Activated CD4-positive, alpha-beta memory T cell treated with anti-CD3 and anti-CD28 coated beads, Interleukin-2, amount 10 ng/mL, durations not matched to agents 7 days and 5 days (primary cell): ENCODE measurements at places on chromosomes 1 and 21. TPM values are rescaled to one million over a fixed set of nuclear protein-coding genes. Genes with fewer than 3 reads are reported as not detected.

CLCA2 gene
- not detected for total RNA-seq

FAAH gene
- 4.3 TPM for total RNA-seq

NHLH2 gene
- total RNA-seq: not detected

ZSWIM5 gene
- 0.38 TPM for total RNA-seq

TTC24 gene
- not detected for total RNA-seq

IL22RA1 gene
- total RNA-seq: not detected

MTF2 gene
- 56.6 TPM for total RNA-seq

OPTC gene
- total RNA-seq: not detected

DNAJC28 gene
- 0.60 TPM for total RNA-seq

EFNA1 gene
- total RNA-seq: not detected

LCE2B gene
- not detected for total RNA-seq

HCN3 gene
- 4.9 TPM for total RNA-seq

GJA4 gene
- total RNA-seq: not detected

TMEM54 gene
- total RNA-seq: not detected

PLA2G4A gene
- 0.20 TPM for total RNA-seq

KRTAP19-3 gene
- not detected for total RNA-seq

NES gene
- total RNA-seq: not detected

TRIM45 gene
- 0.78 TPM for total RNA-seq

CD52 gene
- total RNA-seq: 1,572 TPM

LY9 gene
- 46.4 TPM for total RNA-seq

CHIA gene
- total RNA-seq: not detected

AGBL4 gene
- not detected for total RNA-seq

LRRC3 gene
- total RNA-seq: 3.8 TPM

FLVCR1 gene
- 11.7 TPM for total RNA-seq

KRTAP13-3 gene
- not detected for total RNA-seq

C1orf185 gene
- total RNA-seq: not detected

AIRE gene
- total RNA-seq: 0.48 TPM

BTBD19 gene
- 8.4 TPM for total RNA-seq

NAV1 gene
- 3.0 TPM for total RNA-seq

C8B gene
- total RNA-seq: not detected

EIF3I gene
- total RNA-seq: 172 TPM

FAM131C gene
- 5.6 TPM for total RNA-seq

CFHR2 gene
- not detected for total RNA-seq

BACE2 gene
- total RNA-seq: 2.2 TPM
